ENCODE measurements at places on chromosomes 3 and 15. TPM values are rescaled to one million over a fixed set of nuclear protein-coding genes. Genes with fewer than 3 reads are reported as not detected.

- no peak for DNase-seq
Measured at GRCh38 chr3:31546162-31546561, 13.4 kb downstream of the STT3B start.

Gene KBTBD13
- not detected for total RNA-seq

Gene DISP2
- total RNA-seq = 1.8 TPM

Gene ZNF106
- 25.8 TPM for total RNA-seq
